ENCODE measurements at places on chromosomes 2 and 18.

- no peak for DNase-seq
These were observed 52.2 kb upstream of the GALNT13 start for GRCh38 chr2:153819501-153819900.

- no peak for DNase-seq
These were observed 134.7 kb downstream of the MCFD2 start for GRCh38 chr2:46780801-46781445.

DNA sequence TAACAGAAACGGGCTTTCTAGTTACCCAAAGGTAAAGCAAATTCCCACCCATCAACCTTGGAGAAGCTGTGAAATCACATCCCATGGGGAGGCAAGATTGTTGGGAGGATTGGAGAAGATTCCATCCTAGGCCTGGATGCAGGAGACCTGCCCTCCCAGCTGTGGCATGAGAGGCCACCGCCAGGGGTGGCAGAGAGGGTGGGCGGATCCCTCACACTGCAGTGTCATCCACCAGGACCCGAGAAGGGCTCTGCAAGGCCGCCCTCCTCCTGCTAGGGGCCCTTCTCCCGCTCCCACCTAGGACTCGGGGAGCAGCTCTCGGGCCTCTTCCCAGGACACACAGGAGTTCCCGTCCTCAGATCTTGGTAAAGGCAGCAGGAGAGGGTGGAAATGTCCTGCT lies 15.5 kb upstream of the ATG16L1 start:
- no peak for DNase-seq

DNA sequence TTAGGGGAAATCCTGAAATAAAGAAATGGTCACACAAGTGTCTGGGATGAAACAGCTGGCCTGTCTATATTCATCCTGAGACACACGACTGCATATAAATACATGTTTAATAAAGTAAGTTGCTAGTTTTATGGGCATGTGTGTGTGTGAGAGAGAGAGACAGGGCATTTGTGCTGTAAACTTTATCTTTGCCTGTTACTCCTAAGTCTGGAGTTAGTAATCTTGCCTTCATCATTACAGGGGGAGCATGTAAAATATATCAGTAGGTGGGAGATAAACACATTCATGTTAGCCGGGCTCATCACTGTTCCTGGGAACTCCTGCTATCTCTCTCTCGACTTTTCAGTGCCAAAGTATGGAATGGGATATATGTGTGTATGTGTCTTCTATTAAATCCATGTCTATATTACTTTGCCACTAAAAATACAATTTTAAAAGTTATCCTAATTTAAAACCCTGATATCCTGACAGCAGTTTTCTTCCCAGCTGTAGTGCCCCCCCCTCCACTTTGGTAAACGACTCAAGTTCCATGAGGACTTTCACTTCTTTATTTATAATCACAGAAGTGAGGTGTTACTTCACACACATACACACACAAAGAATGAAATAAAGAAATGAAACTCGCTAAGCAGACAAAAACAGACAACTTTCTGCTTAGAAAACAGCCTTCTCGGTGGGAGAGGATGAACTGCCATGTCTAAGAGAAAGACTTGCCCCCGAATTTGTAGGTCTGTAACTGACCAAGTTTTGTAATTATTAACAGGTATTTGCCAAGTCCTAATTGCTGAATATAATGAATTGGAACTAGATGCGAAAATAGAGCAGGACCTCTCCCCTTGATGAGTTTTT lies 947 bp downstream of the ZEB2 start:
- DNase-seq = no peak

GRCh38 chr2:203438528-203438927 lies 96.6 kb downstream of the RAPH1 start:
- DNase-seq = no peak

- no peak for DNase-seq
These were observed 62.8 kb downstream of the OSBPL6 start for GRCh38 chr2:178257127-178257526.

DNA sequence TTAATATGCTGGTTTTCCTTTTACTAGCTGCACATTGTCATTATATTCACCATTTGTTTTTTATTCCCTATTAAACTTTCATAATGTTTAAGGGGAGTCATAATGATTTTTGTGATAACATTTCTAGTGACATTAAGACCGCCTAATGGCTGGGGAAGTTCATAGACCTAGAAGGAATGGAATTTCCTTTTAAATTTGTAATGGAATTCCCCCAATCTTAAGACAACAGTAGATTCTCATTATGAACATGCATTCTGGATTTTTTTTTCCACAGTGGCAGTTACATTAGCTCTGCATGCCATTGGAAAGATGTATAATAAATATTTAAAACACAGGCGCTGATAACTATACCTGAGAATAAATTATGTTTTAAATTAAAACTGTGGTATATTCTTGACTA lies 8.4 kb downstream of the YPEL5 start:
- DNase-seq = no peak

- no peak for DNase-seq
These were observed 106.4 kb downstream of the BCL2L11 start for GRCh38 chr2:111226876-111227700.

- no peak for DNase-seq
These were observed 52.9 kb downstream of the DPYSL5 start for GRCh38 chr2:26900831-26901321.

DNA sequence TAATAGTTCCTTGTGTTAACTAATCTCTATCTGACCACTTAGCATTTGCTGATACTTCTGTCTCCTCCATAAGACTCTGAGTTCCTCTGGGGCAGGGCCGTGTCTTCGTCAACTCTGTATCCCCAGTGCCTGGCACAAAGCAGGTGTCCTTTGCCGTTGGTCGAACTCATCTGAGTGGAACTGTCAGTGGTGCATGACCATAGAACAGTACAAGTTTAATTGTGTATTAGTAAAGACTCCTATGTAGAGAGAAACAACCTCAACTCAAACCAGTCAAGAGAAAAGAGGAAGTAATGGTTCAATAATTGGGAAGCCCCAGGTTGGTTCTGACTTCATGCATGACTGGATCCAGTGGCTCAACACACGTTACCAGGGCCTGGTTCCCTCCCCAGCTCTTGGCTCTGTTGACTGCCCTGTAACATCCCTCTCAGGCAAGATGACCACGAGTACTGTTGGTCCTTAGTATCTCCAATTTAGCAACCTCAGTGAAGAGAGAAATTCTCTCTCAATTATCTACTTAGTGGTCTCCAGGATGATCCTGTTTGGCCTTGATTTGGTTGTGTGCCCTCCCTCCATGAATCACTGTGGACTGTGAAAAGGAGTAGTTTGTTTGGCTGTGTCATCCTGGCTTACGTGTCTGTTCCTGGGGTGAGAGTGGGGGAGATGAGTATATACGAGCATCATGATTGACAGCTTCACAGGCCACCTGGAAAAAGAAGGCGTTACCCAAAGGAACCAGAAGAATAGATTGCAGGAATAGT lies 58.5 kb upstream of the MSH6 start:
- DNase-seq = no peak

GRCh38 chr2:191363267-191363666 lies 118.1 kb downstream of the MYO1B start:
- no peak for DNase-seq

- no peak for DNase-seq
These were observed 2.0 kb upstream of the DES start for GRCh38 chr2:219416235-219416602.

DNA sequence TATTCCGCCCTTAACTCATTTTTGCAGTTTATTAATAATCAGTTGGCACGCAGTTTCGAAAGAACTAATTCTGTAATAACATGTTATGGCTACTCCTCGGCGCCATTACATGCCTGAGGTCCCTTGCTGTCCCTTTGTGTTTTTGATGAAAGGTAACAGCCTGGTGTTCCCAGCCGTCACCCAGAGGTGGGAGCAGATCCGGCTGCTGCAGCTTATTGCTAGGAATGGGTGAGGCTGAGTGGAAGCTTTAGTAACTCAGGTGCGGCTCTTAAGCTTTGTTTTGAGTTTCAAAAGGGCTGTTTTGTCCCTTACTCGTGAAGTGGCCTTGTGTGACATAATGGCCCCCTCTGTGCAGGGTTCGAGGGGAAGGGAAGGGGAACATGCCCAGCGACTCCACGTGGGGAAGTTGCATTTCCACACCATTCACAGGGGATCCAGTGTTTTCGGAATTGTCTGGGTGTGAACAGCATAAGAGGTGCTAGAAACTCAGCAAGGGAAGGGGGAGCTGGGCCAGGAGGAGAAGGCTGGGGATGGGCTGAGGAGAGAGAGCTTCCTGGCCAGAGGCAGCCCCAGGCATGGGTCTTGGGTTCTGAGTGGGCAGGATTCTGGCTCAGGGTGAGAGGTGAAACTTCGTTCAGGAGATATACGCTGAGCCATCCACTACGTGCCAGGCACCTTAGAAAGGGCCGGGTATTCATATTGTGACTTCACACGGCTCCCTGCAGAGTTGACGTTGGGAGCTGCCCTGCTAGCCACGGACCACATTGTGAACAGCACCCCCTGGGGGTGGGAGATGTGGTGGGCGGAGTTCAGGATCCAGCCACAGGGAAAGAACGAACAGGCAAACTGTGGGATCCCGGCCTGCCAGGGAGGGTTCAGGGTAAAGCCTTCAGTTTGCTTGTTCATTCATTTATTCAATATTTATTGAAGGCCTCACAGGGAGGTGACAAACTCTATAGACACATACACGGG lies 84.4 kb downstream of the TGOLN2 start:
- no peak for DNase-seq

DNA sequence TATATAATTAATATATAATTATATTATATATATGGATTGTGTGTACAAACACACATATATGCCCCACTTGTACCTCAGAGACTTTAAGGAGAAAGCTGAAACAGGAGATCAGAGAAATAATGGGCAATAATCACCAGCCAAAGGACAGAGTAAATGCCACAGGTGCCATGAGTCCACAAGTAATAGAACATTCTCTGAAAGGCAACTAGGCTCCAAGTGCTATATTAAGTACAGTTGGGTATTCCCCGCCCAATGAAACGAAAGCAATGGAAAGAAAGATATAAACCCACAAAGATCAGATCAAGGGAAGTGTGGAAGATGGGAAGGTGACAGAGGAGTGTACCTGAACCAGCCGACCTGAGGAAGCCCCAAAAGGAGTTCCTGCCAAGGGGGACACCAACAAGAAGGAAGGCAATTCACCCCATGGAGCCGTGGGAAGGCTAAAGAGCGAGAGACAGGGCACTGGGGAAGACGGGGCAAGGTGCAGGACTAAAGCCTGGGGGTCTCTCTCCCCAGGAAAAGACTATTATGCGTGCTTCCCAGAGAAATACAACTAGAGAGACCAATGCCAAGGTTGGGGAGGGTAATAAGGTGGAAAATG lies 19.0 kb downstream of the DYM start:
- DNase-seq = no peak

GRCh38 chr2:100178085-100178788 lies 35.8 kb upstream of the AFF3 start:
- DNase-seq = no peak

All from stimulated activated CD8-positive, alpha-beta memory T cell treated with anti-CD3 and anti-CD28 coated beads, Interleukin-7, amount 100 ng/mL, for 1 hour (primary cell).